ENCODE measurements at places on chromosomes 2 and 18. TPM values are rescaled to one million over a fixed set of nuclear protein-coding genes. Genes with fewer than 3 reads are reported as not detected.

DNA sequence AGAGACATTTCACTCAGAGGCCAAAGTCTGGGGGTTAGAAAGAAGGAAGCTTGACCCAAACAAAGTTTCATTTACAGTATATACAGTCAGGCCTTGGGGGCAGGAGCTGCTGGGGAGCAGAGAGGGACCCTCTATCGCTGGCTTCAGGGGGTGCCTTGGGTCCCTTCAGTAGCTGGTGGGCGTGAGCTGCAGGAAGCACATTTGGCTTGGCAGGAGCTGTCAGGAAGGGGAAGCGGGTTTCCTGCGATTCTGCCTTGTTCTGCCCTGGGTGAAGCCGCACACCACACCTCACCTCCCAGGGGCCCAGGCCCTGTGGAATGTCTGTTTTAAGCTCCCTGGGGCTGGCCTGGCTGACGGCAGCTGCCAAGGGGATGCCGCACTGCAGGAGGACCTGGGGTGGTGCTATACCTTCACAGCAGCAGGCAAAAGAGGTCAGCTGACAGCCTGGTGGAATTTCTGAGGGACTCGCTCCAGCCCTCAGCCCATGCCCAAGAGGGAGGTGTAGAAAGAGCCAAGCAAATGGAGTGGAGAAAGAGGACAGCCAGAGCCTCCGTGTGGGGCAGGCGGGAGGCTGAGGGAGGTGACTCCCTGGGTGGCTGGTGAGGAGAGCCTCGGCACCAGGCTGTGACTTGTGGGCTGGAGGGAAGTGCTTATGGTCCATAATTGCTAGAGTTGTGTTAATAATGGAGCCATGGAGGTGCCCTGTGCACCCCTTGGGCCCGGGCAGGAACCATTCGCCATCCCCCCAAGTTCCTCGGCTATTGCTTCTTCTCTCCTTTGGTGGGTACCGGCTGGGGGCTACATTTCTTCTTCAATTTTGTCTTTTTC is 43.9 kb downstream of the PSD4 start:
- H3K4me3 ChIP-seq: no peak overlapping the region
- no peaks in the 10 kb centered on the region for H3K36me3 ChIP-seq
- no peak overlapping the region for H3K27ac ChIP-seq
- DNase-seq: no peak

The MRO gene
- total RNA-seq: not detected

The HDAC4 gene
- total RNA-seq: 44.8 TPM

GRCh38 chr2:208240619-208241209 is 14.2 kb downstream of the IDH1 start:
- DNase-seq: no peak
- H3K27me3 ChIP-seq: no peaks in the 10 kb centered on the region
- H3K4me1 ChIP-seq: peaks cover 3% of the 10 kb centered on the region
- no peak overlapping the region for H3K4me3 ChIP-seq
- no peak overlapping the region for H3K27ac ChIP-seq

The GPR39 gene
- not detected for total RNA-seq

GRCh38 chr2:33709951-33710350 is 110.9 kb upstream of the FAM98A start:
- no peaks in the 10 kb centered on the region for H3K36me3 ChIP-seq
- no peak overlapping the region for H3K4me3 ChIP-seq
- no peaks in the 10 kb centered on the region for H3K4me1 ChIP-seq
- no peak overlapping the region for H3K27ac ChIP-seq
- H3K27me3 ChIP-seq: no peaks in the 10 kb centered on the region

The POTEJ gene
- not detected for total RNA-seq

The TRABD2A gene
- 67.9 TPM for total RNA-seq

GRCh38 chr2:36453652-36454051 is 98.1 kb downstream of the CRIM1 start:
- no peaks in the 10 kb centered on the region for H3K27me3 ChIP-seq
- no peaks in the 10 kb centered on the region for H3K36me3 ChIP-seq
- DNase-seq: no peak
- H3K27ac ChIP-seq: no peak overlapping the region
- H3K4me3 ChIP-seq: no peak overlapping the region

DNA sequence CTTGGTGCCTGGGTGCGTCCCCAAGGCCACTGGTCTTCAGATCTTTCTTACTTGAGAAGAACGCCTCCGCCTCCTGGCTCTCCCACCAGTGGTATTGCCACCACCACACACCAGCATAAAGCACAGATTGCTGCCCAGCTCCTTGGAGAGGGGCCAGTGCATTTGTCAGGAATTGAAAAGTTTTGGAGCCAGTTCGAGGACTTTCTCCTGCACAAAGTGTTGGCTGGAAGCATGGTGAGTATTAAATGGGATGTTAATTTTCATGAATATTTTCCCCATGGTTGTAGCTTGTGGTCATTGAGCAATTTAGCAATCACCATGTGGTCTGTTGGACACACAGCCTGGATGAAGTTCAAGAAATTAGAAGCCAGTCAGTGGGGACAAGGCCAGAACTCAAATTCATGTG is 684.6 kb upstream of the FANCL start:
- no peaks in the 10 kb centered on the region for H3K36me3 ChIP-seq
- no peaks in the 10 kb centered on the region for H3K4me1 ChIP-seq
- no peak overlapping the region for H3K27ac ChIP-seq
- DNase-seq: no peak
- H3K27me3 ChIP-seq: no peaks in the 10 kb centered on the region

DNA sequence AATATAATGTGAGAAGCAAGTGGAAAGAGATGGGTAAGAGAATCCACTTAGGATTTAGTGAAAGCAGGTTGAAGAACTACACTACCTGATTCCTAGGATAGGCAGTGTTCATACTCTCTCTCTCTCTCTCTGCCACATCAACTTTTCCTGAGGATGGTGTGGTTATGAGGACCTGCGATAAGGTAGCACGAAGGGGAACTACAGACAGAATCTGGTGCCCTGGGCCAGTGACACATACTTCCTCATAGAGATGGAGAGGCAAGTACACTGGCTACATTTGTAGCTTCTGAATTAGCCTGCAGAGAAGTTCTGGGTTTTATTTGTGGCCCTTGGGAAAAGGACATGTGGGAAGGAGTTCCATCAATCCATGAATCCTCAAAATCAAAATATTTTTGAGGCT is 44.5 kb downstream of the PTH2R start:
- DNase-seq: no peak
- H3K4me3 ChIP-seq: no peak overlapping the region
- no peak overlapping the region for H3K27ac ChIP-seq
- H3K4me1 ChIP-seq: no peaks in the 10 kb centered on the region

GRCh38 chr2:218021536-218022071 is 18.8 kb upstream of the TNS1 start:
- no peaks in the 10 kb centered on the region for H3K36me3 ChIP-seq
- H3K27me3 ChIP-seq: peaks cover 2% of the 10 kb centered on the region
- H3K4me3 ChIP-seq: no peak overlapping the region
- H3K27ac ChIP-seq: no peak overlapping the region

- H3K4me1 ChIP-seq: peaks cover 24% of the 10 kb centered on the region
- DNase-seq: no peak
- peak overlapping the region; percentile 36 for H3K27ac ChIP-seq
- H3K36me3 ChIP-seq: no peaks in the 10 kb centered on the region
- H3K27me3 ChIP-seq: no peaks in the 10 kb centered on the region
Observed at GRCh38 chr2:189285962-189286645, 106.5 kb upstream of the COL5A2 start.

- no peaks in the 10 kb centered on the region for H3K36me3 ChIP-seq
- no peak overlapping the region for H3K4me3 ChIP-seq
- no peak overlapping the region for H3K27ac ChIP-seq
- no peaks in the 10 kb centered on the region for H3K4me1 ChIP-seq
- DNase-seq: no peak
Observed at GRCh38 chr18:36592282-36592681, 236.5 kb downstream of the TPGS2 start.

DNA sequence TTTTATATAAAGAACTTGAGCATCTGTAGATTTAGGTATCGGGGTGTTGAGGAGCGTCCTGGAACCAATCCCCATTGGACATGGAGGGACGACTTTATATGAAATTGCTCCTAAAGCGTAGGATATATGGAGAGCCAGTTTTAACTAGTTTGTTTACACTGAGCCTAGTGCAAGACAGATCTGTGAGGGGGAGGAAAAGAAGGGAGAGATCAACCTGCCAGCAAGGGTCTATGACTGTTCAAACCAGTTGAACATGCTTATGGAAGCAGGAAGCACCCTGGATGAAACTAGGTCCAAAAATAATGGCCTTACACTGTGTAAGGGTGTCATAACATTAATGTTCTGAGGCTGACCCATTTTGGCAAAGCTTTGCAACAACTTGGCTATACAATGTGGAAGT is 34.0 kb upstream of the SLC40A1 start:
- peaks cover 4% of the 10 kb centered on the region for H3K27me3 ChIP-seq
- no peak overlapping the region for H3K27ac ChIP-seq
- no peak for DNase-seq
- H3K4me1 ChIP-seq: peaks cover 3% of the 10 kb centered on the region
- H3K4me3 ChIP-seq: no peak overlapping the region

- H3K4me1 ChIP-seq: no peaks in the 10 kb centered on the region
- peaks cover 4% of the 10 kb centered on the region for H3K27me3 ChIP-seq
- H3K27ac ChIP-seq: no peak overlapping the region
Observed at GRCh38 chr18:62682371-62682770, 33.0 kb upstream of the PHLPP1 start.

DNA sequence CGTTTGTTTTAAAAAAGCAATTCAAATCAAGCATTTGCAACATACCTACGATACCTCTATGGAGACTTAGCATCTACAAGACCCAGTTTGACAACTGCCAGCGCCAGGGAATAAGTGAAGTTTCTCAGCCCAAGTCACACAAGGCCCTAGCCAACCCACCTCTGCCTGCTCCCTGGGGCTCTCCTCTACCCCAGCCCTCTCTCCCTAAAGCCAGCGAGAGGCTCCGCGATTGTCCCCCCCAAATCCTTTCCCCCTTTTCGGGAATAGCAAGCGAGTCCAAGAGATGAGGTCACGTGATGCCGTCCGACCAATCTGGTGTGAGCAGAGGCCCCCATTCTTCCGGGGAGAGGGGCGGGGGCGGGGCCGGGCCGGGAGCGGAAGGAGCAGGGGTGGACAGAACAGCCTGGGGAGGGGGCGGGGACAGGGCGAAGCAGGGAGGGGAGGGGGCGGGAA is 102.2 kb upstream of the RAB6C start:
- peak; percentile 61 for DNase-seq
- no peaks in the 10 kb centered on the region for H3K36me3 ChIP-seq
- H3K4me1 ChIP-seq: peaks cover 5% of the 10 kb centered on the region
- H3K4me3 ChIP-seq: peak overlapping the region; percentile 87
- H3K27me3 ChIP-seq: peaks cover 3% of the 10 kb centered on the region

- H3K4me3 ChIP-seq: no peak overlapping the region
- no peak overlapping the region for H3K27ac ChIP-seq
- H3K4me1 ChIP-seq: no peaks in the 10 kb centered on the region
Observed at GRCh38 chr2:14960686-14961324, 328.3 kb downstream of the LRATD1 start.

GRCh38 chr2:2389215-2389614 is 58.1 kb upstream of the MYT1L start:
- no peak overlapping the region for H3K4me3 ChIP-seq
- H3K27ac ChIP-seq: no peak overlapping the region
- H3K36me3 ChIP-seq: no peaks in the 10 kb centered on the region
- no peaks in the 10 kb centered on the region for H3K4me1 ChIP-seq
- DNase-seq: no peak

- H3K36me3 ChIP-seq: no peaks in the 10 kb centered on the region
- no peak for DNase-seq
- no peak overlapping the region for H3K27ac ChIP-seq
- H3K4me3 ChIP-seq: no peak overlapping the region
Observed at GRCh38 chr2:176914371-176914770, 298.2 kb upstream of the HNRNPA3 start.

DNA sequence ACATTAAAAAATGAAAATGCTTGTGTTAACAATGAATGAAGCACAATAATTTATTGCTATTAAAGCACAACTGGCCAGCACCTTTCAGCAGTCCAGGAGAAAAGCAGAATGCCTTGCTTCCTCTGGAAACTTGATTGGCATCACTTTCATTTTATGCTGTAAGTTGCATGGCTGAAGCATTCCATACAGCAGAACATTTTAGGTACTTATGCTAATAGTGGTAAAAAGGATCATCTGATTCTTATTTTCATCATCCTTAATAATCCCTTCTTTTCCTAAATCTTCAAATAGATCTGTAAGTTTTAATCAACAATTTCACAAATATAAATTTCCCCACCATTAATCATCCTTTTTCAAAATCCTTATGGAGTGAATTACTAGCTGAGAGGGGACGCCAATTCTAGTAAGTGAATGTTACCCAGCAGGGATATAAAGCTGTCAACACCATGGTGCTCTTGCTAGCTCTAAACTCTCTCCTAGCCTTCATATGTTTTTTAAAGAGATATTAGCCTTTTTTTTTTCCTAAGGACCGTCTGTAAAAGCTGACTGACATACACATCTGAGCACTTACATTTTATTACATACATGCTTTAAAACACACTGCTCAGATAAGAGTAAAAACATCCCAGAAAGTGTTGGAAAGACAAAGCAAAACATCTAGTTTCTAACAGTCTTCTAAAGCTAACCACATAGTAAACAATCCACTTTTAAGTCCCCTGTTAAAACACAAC is 5.3 kb downstream of the SATB2 start:
- no peak overlapping the region for H3K27ac ChIP-seq
- peaks cover 4% of the 10 kb centered on the region for H3K4me1 ChIP-seq
- peaks cover 41% of the 10 kb centered on the region for H3K27me3 ChIP-seq
- no peak overlapping the region for H3K4me3 ChIP-seq
- DNase-seq: no peak

DNA sequence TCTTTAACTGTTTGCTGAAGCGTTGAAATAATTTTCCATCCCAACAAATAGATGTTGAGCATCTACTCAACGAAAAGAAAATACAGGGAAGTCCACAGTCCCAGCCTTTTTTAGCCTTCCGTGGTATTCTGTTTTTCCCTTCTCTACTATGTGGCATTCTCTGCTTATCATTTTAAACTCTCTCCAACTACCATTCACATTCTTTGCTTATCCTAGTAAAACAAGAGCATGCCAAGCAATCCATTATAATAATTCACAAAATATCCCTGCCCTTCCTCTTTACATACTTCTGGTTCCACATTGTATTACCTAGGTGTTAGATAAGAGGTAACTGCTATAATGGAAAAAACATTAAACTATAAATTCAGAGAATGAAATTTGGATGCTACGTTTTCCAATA is 1.6 kb upstream of the SESTD1 start:
- H3K27me3 ChIP-seq: peaks cover 30% of the 10 kb centered on the region
- H3K27ac ChIP-seq: no peak overlapping the region
- peaks cover 6% of the 10 kb centered on the region for H3K36me3 ChIP-seq
- H3K4me3 ChIP-seq: peak overlapping the region; percentile 73

GRCh38 chr2:237571551-237571950 is 5.2 kb downstream of the PRLH start:
- no peaks in the 10 kb centered on the region for H3K36me3 ChIP-seq
- no peaks in the 10 kb centered on the region for H3K4me1 ChIP-seq
- H3K27me3 ChIP-seq: peaks cover 1% of the 10 kb centered on the region
- no peak overlapping the region for H3K27ac ChIP-seq

DNA sequence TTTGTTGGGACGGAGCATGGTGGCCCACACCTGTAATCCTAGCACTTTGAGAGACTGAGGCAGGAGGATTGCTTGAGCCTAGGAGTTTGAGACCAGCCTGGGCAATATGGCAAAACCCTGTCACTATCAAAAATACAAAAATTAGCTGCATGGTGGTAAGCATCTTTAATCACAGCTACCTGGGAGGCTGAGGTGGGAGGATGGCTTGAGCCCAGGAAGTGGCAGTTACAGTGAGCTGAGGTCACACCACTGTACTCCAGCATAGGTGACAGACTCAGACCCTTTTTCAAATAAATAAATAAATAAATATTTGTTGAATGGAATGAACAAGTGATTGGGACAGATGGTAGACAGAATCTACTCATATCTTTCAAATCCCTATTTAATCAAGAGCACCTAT is 5.7 kb upstream of the ITPRIPL1 start:
- H3K4me3 ChIP-seq: peak overlapping the region; percentile 64
- DNase-seq: no peak

All from activated T-helper 2 cell treated with anti-CD3 and anti-CD28 coated beads, Interferon-gamma antibody, Interleukin-2, Interleukin-4, amounts not matched to agents 10 μg/mL and 5 μg/mL and 100 μg/mL, durations not matched to agents 14 hours and 24 hours and 36 hours (primary cell).